ENCODE measurements at places on chromosomes 12 and 14.

GRCh38 chr14:21229821-21230220, 39.4 kb downstream of the HNRNPC start:
- no peak for DNase-seq

- DNase-seq, result no peak
These were observed 83.1 kb upstream of the TSPAN8 start for GRCh38 chr12:71240946-71241345.

DNA sequence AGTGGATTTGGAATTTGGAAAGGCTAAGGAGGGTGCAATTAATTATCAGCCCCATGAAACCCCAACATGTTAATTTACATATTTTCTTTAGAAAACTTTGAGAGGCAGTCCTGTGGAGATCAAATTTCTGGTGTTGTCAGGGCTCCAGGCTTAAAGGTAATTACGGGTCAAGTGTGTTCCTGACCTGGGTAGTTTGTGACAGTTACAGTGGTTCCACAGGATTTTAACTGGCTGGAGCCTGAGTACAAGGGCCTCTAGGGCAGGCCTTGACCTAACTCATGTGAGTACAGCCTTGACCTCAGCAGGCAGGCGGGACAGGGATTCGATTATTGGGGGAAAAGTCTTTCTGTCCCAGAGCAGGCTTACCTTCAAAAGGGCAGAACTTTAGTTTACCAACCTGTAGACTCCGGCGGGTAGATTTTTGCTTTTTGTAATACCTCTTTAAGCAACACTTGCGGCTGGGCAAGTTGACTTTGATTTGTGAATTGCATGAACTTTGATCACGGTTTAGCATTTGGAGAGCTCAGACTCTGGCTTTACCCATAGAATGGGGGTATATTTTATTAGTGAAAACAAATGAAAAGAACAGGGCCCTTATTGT, 8.4 kb upstream of the PPTC7 start:
- DNase-seq, result no peak

GRCh38 chr12:30044206-30044605, 260.5 kb upstream of the TMTC1 start:
- DNase-seq, result no peak

DNA sequence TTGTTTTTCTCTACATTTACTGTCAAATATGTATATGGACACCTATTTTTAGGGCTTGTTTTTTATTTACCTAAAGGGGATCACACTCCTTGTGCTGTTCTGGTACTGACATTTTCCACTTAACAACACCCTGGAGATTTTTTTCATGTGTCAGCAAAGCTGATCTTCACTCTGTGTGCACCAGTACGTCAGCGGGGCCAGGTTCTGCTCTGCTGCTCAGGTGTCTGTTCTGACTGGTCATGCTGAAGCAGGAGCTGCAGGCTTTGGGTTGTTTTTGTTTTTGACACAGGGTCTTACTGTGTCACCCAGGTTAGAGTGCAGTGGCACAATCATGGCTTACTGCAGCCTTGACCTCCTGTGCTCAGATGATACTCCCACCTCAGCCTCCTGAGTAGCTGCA, 81.9 kb upstream of the CCND2 start:
- DNase-seq, result no peak

- DNase-seq, result no peak
These were observed 202.2 kb upstream of the DCN start for GRCh38 chr12:91384806-91385205.

- DNase-seq, result no peak
These were observed 68.9 kb upstream of the SAV1 start for GRCh38 chr14:50736932-50737419.

- DNase-seq, result no peak
These were observed 1373.7 kb downstream of the LRFN5 start for GRCh38 chr14:42980419-42980818.

DNA sequence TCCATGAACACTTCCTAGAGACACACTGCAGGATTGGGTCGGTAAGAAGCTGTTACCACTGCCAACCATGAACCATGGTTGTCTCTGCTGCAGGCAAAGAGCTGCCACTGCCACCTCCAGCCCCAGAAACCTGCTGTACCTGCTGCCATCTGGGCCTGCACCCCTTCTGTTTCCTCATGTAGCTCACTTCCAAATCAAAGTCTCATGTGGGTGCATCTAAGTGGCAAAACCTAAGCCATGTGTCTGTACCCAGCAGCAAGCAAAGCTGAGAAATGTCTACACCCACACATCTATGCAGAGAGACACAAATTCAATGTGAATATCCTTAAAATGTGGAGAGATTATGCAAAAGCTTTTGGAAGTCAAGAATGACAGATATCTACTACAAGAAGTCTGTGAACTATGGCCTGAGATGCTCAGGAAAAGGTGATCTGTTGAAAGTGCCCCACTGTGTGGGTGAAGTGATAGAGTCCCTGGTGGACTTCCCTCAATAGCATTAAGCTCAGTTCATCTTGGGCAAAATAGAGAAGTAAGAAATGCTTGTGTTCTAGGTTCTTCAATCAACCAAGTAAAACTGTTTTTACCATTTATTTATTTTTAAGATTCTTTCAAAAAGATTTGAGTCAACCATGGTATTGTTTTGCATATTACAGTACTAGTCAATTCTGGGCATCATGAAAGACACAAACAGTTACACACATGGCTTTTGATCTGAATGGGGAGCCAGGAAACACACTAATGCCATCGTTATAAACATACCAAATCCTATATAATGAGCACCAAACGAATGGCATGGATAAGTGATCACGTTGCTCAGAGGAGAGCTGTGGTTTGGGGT, 64.4 kb downstream of the FOS start:
- DNase-seq, result no peak

DNA sequence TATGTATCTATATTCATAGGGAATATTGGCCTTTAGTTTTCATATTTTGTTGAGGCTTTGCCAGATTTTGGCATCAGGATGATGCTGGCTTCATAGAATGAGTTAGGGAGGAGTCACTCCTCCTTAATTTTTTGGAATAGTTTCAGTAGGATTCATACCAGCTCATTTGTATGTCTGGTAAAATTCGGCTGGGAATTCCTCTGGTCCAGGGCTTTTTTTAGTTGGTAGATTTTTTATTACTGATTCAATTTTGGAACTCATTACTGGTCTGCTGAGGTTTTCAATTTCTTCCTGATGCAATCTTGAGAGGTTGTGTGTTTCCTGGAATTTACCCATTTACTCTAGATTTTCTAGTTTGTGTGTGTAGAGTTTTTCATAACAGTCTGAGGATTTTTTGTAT, 175.2 kb downstream of the EPS8 start:
- DNase-seq, result no peak

DNA sequence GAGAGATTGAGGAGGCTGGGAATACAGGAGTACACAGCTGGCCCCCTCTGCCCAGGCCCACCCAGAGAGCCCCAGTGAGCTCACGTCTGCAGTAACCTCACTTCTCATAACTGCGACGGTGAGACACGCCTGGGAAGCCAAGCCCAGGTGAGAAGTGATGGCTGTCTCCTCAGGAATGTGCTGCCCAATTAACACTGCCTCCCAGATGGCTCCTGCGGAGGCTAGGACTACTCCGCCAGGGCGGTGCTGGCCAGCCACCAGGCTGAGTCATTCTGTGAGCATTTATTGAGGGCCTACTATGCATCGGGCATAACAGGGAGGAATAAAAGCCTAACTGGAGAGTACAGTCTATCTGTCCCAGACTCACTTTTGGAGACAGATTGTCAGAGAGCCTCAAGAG, 9.3 kb upstream of the TMEM106C start:
- DNase-seq, result peak; percentile 73

GRCh38 chr12:41254004-41254914, 66.1 kb downstream of the PDZRN4 start:
- peak; percentile 71 for DNase-seq

Measured in foreskin keratinocyte (primary cell).